ENCODE measurements at places on chromosomes 4 and X.
A peak's percentile ranks its signal among the peaks of the same experiment; 100 is the strongest.

DNA sequence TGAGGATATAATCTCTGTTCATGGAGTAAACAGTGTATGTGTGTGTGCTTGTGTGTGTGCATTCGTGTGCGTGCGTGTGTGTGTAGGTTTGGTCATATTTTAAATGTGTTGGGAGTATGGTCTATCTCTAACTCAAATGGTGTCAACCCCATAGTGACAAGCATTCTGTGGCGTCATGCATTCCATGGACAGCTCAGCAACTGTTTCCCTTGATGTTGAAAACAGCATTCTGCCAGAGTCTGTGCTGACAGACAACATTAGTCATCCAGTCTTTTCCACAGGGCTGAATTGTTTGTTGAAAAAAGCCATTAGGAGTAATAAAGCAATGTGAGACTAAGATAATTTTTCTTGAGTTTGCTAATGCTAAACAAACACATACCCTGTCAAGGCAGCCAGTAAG lies 706.6 kb downstream of the PCDH19 start:
- DNase-seq, result no peak

DNA sequence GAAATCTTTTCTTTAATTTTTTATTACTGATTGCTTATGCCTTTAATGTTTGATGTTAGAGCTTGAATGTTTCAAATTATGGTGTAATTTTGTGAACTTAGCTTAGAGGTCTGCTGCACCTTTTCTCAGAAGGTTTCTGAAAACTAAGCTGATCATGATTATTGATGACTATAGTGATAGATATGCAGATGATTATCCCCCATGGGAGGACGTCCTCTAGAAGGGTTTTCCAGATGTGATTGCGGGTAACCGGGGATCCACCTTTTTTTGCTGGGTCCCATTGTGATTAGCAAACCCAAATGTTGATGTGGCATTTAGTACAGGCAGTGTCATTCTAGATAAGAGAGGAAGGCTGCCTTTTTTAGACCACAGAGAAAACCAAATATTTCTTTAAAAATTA lies 272.9 kb downstream of the FBXO8 start:
- DNase-seq, result no peak

- DNase-seq, result no peak
These were observed 1081.5 kb upstream of the TENM3 start for GRCh38 chr4:181161669-181162068.

DNA sequence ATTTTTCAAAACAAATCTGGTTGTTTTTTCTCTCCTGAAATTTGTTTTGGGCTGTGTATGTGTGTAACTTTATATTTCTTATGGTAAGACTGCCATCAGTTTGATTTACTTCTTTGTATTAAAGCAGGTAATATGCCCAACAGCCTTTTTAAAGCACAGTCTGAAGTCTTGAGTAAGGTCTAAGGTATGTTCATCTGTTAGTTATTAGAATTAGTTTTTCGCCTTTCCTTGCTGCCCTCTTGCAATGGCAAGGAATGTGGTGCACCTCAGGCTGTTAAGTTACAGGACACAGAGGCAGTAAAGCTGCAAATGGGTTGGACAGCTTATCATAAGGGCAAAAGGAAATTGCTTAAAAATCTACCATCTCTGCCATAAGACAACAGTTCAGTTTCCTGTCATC lies 71.8 kb downstream of the METTL14 start:
- no peak for DNase-seq

GRCh38 chr4:10983268-10983667 lies 298.7 kb upstream of the CLNK start:
- DNase-seq, result peak; percentile 2

- no peak for DNase-seq
These were observed 92.3 kb downstream of the BCOR start for GRCh38 chrX:40005292-40006011.

DNA sequence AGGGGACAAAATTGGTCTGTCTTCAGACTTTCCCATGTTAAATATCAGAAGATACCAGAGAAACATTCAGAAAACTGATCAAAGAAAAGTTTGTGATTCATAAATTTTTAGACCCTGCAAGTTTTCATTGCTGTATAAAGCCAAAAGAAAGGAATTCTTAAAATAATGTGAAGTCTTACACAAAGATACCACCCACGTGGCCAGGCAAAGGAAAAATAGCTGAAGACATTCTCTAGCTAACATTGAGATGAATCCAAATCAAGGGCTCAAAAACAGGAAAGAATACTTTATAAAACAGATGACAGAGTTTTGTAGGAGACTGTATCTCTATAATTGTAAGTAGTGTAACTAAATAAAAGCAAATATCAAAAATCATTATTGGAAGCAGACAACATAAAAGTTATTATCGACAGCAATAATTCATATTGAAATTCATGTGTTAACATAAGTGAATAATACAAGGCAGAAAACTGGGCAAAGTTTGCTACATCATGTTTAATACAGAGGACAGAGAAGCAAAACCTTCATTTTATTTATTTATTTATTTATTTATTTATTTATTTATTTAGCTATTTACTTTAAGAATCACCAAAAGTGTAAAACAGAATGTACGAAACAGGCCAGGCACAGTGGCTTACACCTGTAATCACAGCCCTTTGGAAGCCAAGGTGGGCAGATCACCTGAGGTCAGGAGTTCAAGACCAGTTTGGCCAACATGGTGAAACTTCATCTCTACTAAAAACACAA lies 204.6 kb upstream of the SLIT2 start:
- no peak for DNase-seq

- no peak for DNase-seq
These were observed 11.8 kb downstream of the CLCN5 start for GRCh38 chrX:49934148-49934547.

GRCh38 chr4:145199051-145199716 lies 18.8 kb upstream of the OTUD4 start:
- DNase-seq, result no peak

GRCh38 chrX:99705701-99706100 lies 704.4 kb downstream of the PCDH19 start:
- no peak for DNase-seq

- DNase-seq, result no peak
These were observed 264.5 kb upstream of the ANKRD50 start for GRCh38 chr4:124977045-124977444.

DNA sequence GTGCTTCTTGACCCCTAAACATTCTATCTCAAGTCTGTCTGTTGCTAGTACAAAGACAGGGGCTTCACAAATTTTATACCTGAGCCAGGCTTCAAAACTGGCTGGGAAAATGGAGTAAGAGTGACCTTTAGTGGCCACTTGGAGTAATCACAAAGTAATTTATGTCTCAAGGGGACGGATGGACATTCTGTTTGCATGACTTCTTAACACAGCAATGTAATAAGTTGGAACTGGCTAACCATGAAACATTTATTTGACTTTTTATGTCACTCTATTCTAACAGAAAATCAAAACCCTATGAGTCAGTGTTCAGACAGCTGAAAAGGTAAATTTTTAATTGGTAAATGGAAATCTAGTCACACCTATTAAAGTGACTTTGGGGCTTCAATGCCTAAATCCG lies 600.6 kb downstream of the ANKRD50 start:
- DNase-seq, result no peak

- no peak for DNase-seq
These were observed 115.9 kb downstream of the MAGEC2 start for GRCh38 chrX:142089193-142089592.

GRCh38 chr4:76665153-76665552 lies 230.1 kb downstream of the SHROOM3 start:
- no peak for DNase-seq

DNA sequence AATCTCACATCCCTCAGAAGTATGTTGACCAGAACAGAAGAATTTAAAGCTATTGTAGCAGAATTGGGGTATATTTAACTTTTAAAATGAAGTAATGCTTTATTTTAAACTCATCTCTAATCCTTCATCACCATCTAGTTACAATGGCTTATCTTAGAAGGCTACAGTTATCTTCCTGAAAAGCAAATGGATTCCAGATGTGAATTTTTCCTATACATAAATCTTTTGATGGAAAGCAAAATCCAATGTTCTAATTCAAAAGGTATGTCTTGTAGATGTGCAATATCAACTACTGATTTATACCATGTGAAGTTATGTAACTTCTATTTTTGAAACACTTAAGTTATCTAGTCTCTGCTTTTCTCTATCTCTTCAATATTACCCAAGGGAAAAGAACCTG lies 47.6 kb downstream of the CCNG2 start:
- no peak for DNase-seq

DNA sequence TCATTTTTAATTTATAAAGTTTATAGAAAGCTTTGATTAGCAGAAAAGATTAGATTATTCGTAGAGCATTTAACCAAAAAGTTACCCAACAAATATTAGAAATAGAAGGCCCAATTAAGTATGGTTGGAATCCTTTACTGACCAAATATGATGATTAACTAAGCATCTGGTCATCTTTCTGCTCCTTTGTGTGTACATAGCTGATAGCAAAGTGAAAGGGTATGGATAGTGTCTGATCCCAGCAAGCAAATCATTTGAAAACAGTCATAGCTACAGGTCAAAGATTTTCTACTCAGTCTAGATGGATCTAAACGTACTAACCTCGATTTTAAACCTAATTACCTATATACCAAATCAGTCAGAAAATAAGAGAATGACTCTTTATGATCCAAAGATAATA lies 7.3 kb upstream of the MAB21L2 start:
- no peak for DNase-seq

DNA sequence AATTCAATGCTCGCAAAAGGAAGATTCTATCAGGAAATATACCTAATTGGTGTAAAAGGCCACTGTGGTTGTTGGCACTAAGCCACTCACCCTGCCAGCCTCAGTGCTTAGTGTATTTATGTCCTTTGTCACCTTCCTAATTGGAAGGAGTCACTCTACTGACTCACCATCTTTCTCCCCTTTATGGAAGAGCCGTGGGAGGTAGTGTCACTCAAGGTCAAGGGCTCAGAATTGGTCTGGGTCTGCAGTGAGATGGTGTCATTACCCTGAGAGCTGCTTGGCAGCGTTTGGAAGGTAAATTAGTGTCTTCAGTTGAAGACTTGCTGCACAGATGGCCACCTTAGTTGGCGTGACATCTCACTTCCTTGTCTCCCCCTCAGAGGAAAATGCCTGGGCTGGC lies 41.7 kb upstream of the CDKN2AIP start:
- no peak for DNase-seq

- DNase-seq, result no peak
These were observed 144.2 kb downstream of the PDLIM5 start for GRCh38 chr4:94595880-94596483.

- no peak for DNase-seq
These were observed at the start of gene LOC101059915 for GRCh38 chrX:71667328-71668247. Gene LOC101059915 (plus strand): TSS chrX:71667546.

All from T follicular helper cell (primary cell).